ENCODE measurements at places on chromosomes 7 and 10.

GRCh38 chr10:1362589-1363445 is 306.6 kb downstream of the WDR37 start:
- no peak for DNase-seq

DNA sequence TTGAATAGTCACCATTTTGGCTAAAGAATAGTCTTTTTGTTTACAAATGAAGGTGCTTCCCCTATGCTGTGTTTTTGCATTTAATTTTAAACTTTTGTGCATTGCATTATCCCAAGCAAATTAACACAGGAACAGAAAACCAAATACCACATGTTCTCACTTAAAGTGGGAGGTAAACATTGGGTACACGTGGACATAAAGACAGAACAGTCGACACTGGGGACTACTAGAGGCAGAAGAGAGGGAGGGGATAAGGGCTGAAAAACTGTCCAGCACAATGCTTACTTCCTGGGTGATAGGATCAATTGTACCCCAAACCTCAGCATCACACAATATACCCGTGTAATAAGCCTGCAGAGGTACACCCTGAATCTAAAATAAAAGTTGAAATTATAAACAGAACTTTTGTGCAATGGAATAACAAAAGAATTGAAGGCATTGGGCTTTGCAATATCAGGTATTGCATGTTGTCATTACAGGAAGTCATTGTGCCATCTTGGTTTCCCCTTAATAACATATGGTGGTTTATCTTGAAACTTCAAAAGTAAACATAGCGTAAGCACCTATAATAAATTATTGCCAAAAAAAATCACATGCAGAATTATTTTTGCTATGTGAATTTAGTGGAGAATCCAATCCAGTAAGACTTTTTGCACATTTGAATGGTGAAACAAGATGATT is 16.1 kb downstream of the ADD3 start:
- no peak for DNase-seq

GRCh38 chr10:116444527-116445142 is 17.0 kb downstream of the PNLIPRP3 start:
- no peak for DNase-seq

DNA sequence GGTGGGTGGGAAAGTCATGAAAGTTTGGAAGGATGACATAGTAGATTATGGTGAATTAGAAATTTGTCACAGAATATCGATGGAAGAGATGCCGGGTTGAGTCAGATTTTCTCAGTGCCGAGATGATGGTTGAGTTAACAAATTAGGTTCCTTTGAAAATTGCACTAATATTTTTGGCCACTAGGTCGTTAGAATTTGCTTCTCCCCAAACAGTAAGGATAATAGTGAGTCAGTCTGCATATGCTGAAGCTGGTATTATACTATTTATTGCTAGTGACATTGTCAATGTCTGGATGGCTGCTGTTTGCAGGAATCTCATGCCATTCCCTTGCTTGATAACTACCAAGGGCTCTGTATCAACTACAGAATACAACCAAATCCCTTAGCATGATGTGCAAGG is 37.7 kb upstream of the MINDY3 start:
- DNase-seq: no peak

- no peak for DNase-seq
These were observed 16.2 kb downstream of the RBP3 start for GRCh38 chr10:47364366-47364765.

- no peak for DNase-seq
These were observed 82.2 kb downstream of the SEMA3D start for GRCh38 chr7:85104432-85105205.

DNA sequence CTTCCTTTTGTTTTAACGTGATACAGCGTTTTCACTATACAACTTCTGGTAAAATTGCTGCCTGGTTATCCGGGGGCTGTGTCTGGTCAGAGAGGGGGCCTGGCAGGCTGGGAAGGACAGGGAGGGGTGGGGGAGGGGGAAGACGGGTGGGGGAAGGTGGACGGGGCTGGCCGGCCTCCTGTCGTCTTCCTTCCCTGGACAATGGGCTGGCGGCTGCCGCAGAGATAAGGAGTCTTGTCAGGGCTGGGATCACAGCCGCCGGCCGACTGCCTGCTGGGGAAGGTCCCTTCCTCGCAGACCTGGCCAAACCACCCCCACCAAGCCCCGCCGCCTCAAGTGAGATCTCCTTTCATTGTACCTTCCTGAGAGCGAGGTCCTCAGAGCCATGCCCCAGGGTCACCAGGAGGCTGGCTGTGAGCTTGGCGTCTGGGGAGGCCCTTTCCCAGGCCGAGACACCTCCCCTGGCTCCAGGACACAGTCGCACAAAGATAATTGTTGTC is 151.2 kb upstream of the TNRC18 start:
- no peak for DNase-seq

GRCh38 chr7:159119851-159120539 is 24.7 kb downstream of the VIPR2 start:
- DNase-seq: no peak

Data from left renal cortex interstitium (tissue), 4 donors.